ENCODE measurements at places on chromosomes 3 and 15.
A peak's percentile ranks its signal among the peaks of the same experiment; 100 is the strongest.

DNA sequence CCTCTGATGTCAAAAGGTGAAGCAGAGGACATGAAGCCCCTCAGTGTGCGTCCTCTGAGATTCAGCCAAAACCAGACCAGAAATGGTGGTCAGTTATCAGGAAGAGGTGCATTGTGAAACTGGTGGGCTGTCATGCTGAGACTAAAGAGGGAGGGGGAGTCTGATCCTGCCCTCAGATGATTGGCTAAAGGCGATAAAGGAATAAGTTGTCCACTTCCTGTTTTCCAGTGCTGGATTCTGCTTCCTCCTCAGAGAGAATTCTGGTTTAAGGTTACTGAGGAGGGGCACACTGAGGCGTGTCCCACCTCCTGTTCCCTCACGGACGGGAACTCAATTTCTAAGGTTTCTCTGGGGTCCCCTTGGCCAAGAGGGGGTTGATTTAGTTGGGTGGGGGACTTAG lies 97.0 kb upstream of the UBE3A start:
- no peak for DNase-seq
- H3K27me3 ChIP-seq = no peaks in the 10 kb centered on the region
- H3K4me3 ChIP-seq = no peak overlapping the region
- no peaks in the 10 kb centered on the region for H3K4me1 ChIP-seq
- H3K36me3 ChIP-seq = no peaks in the 10 kb centered on the region

DNA sequence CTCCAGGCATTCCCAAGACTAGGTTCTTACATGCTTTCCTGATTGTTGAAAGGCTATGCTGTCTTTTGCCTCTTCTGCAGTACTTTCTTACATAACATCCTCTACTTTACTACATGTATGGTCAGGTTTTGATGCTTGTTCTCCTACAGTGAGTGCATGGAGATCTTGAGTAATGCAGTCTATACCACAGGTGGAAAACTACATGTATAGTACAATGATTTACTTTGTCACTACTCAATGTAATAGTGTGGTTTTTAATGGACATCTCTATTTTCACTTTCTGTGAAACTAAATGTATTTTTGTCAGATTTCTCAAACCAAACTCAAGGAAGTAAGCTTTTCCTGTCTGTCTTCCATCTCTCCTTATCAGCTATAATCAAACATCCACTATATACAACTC lies 657.0 kb downstream of the TUSC7 start:
- no peak overlapping the region for H3K27ac ChIP-seq
- no peak for DNase-seq
- no peaks in the 10 kb centered on the region for H3K4me1 ChIP-seq
- no peak overlapping the region for H3K4me3 ChIP-seq
- H3K27me3 ChIP-seq = no peaks in the 10 kb centered on the region
- no peaks in the 10 kb centered on the region for H3K36me3 ChIP-seq

DNA sequence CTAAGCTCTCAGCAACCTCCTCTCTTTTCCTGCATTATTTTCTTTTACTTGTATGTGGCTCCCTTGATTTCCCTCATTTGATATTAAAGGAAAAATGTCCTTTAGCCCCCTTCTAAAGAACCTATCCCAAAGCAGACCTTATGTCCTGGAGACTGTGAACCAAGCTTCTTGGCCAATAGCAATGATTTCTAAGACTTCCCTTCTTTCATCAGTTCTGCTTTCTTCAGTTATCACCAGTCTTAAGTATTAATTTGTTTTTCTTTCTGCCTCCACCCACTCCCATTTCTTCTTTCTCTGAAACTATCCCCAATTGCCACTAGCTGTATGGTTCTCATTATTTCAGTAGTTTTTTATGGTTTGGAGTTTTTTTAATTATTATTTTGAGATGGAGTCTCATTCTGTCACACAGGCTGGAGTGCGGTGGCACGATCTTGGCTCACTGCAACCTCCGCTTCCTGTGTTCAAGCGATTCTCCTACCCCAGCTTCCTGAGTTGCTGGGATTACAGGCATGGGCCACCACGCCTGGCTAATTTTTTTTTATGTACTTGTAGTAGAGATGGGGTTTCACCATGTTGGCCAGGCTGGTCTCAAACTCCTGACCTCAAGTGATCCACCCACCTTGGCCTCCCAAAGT lies 12.1 kb downstream of the TMOD3 start:
- no peak overlapping the region for H3K27ac ChIP-seq
- H3K4me1 ChIP-seq = peaks cover 55% of the 10 kb centered on the region
- DNase-seq = no peak
- H3K36me3 ChIP-seq = peaks cover 2% of the 10 kb centered on the region
- H3K4me3 ChIP-seq = no peak overlapping the region
- no peaks in the 10 kb centered on the region for H3K27me3 ChIP-seq

GRCh38 chr3:86708893-86709292 lies 282.1 kb downstream of the VGLL3 start:
- no peaks in the 10 kb centered on the region for H3K4me1 ChIP-seq
- no peak overlapping the region for H3K27ac ChIP-seq
- no peak for DNase-seq
- no peaks in the 10 kb centered on the region for H3K36me3 ChIP-seq
- H3K4me3 ChIP-seq = no peak overlapping the region
- H3K27me3 ChIP-seq = no peaks in the 10 kb centered on the region

DNA sequence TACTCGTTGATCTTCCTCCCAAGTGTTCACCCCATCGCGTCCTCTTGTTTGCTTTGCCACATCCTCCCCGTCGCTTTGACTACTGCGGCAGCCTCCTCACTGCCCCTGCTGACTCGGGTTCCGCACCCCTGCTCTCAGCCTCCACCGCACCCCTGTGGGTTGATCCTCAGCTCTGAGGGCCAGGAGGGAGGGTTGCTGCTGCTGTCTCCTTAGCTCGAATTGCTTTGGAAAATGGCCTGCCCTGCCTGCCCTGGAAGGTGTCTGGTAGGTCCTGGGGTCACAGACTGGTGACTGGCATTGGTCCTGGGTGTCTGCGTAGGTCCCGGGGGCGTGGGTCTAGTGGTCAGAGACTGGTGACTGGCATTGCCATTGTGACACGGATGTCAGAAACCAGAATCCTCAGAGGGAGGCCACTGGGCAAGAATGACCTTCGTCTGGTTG lies 9.4 kb downstream of the MUC4 start:
- peak overlapping the region; percentile 87 for H3K27ac ChIP-seq
- H3K4me1 ChIP-seq = peaks cover 58% of the 10 kb centered on the region
- peak overlapping the region; percentile 65 for H3K4me3 ChIP-seq
- H3K27me3 ChIP-seq = peaks cover 4% of the 10 kb centered on the region
- peak; percentile 16 for DNase-seq

DNA sequence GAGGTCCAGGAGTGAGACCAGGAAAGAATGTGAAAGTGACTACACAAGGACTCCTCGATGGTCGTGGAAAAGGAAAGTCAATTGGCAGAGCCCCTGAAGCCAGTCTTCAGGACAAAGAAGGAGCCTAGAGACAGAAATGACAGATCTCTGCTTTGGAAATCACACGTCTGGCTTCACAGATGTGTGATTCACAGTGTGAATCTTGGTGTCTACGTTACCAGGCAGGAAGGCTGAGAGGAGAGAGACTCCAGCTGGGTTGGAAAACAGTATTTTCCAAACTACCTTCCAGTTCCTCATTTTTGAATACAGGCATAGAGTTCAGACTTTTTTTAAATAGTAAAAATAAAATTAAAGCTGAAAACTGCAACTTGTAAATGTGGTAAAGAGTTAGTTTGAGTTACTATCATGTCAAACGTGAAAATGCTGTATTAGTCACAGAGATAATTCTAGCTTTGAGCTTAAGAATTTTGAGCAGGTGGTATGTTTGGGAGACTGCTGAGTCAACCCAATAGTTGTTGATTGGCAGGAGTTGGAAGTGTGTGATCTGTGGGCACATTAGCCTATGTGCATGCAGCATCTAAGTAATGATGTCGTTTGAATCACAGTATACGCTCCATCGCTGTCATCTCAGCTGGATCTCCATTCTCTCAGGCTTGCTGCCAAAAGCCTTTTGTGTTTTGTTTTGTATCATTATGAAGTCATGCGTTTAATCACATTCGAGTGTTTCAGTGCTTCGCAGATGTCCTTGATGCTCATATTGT lies 6.0 kb downstream of the CCR2 start:
- peaks cover 26% of the 10 kb centered on the region for H3K36me3 ChIP-seq
- peaks cover 35% of the 10 kb centered on the region for H3K4me1 ChIP-seq
- peaks cover 79% of the 10 kb centered on the region for H3K27me3 ChIP-seq
- no peak for DNase-seq
- no peak overlapping the region for H3K4me3 ChIP-seq
- H3K27ac ChIP-seq = no peak overlapping the region

GRCh38 chr15:62781081-62781497 lies 261.5 kb upstream of the TPM1 start:
- DNase-seq = no peak
- no peak overlapping the region for H3K27ac ChIP-seq

DNA sequence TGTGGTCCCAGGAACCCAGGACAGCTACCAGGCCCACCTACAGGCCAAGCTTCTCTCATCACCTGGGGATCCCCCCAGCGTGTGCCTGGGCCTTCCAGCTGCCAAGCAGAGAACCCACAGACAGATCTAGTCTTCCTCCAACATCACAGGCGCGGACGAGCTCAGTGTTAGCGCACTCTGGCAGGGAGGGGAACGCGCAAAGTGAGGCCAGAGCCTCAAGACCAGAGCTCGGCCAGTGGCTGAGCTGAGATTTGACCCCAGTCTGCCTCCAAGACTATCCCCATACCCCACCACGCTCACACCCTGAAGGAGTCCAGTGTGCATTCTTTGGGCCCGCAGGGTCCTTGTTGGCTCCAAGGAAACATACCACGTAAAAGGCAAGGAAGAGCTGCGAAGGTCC lies 5.1 kb downstream of the MFGE8 start:
- peak overlapping the region; percentile 69 for H3K27ac ChIP-seq
- H3K4me1 ChIP-seq = peaks cover 31% of the 10 kb centered on the region
- no peak overlapping the region for H3K4me3 ChIP-seq
- DNase-seq = no peak
- peaks cover 11% of the 10 kb centered on the region for H3K36me3 ChIP-seq

GRCh38 chr3:51099794-51100535 lies 285.1 kb upstream of the MANF start:
- DNase-seq = no peak
- H3K27ac ChIP-seq = no peak overlapping the region
- peaks cover 3% of the 10 kb centered on the region for H3K4me1 ChIP-seq

DNA sequence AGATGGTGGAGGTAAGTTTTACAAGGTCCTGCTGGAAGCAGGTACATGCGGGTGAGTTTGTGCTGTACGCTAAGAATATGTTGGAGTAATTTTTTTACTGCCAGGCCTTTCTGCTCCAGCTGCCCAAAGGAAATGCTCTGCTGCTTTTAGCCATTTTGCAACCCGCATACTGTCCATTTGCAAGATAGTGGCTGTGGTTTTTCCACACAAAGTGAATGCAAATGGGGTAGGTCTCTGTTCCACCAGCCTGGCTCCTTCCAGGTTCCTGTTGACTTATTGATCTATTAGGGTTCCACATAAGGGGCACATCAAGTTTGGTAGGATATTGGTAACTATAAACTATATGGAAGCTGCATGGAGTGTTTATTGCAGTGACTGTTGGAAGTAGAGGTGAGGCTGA lies 227.1 kb downstream of the SI start:
- no peaks in the 10 kb centered on the region for H3K36me3 ChIP-seq
- no peaks in the 10 kb centered on the region for H3K27me3 ChIP-seq
- no peak overlapping the region for H3K4me3 ChIP-seq

DNA sequence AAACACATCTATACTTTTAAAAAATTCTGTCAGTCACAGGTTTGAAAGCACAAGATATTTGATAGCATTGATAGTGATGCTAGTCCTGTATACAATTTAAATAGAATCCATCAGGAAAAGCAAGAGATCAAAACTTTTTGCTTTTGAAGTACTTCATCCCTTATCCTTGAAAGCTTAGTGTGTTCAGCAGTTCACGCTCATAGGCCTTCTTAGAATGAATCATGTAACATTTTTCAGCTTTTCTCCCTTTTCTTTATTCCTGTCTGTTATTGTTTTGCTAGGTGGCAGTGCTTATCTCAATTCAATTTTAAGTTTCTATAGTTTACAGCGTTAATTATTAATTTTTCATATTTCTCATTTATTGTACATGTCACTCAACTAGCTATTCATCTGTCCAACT lies 69.1 kb downstream of the FGF7 start:
- H3K27me3 ChIP-seq = peaks cover 3% of the 10 kb centered on the region
- no peaks in the 10 kb centered on the region for H3K4me1 ChIP-seq
- H3K27ac ChIP-seq = no peak overlapping the region

GRCh38 chr3:153963012-153963411 lies 158.2 kb upstream of the ARHGEF26 start:
- no peaks in the 10 kb centered on the region for H3K4me1 ChIP-seq
- no peaks in the 10 kb centered on the region for H3K27me3 ChIP-seq
- DNase-seq = no peak
- H3K4me3 ChIP-seq = no peak overlapping the region

DNA sequence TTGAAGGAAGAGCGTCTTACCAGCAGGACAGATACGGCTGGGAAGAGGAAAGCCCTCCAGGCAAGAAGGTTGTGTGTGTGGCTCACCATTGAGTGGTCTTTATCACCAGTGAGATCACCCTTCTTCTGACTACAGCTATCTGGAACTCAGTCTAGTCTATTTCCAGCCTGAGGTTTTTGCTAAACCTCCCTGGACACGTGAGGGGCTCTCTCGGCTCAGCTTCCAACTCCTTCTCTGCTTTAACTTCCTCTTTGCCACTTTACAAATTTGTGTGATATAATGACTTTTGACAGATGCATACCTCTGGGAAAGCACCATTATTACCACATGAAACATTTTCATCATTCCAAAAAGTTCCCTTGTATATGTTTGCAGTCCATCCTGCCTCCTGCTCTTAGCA lies 15.3 kb upstream of the ROPN1 start:
- DNase-seq = no peak
- H3K27ac ChIP-seq = no peak overlapping the region
- H3K27me3 ChIP-seq = peaks cover 35% of the 10 kb centered on the region
- H3K4me3 ChIP-seq = no peak overlapping the region

- no peak overlapping the region for H3K27ac ChIP-seq
- no peaks in the 10 kb centered on the region for H3K36me3 ChIP-seq
- no peaks in the 10 kb centered on the region for H3K4me1 ChIP-seq
- DNase-seq = no peak
- H3K27me3 ChIP-seq = peaks cover 8% of the 10 kb centered on the region
These were observed 40.5 kb downstream of the RTP1 start for GRCh38 chr3:187237741-187238140.

GRCh38 chr15:25525741-25526140 lies 86.9 kb upstream of the UBE3A start:
- DNase-seq = no peak
- H3K27ac ChIP-seq = no peak overlapping the region

GRCh38 chr15:60462027-60462426 lies 16.9 kb downstream of the ICE2 start:
- no peak for DNase-seq
- H3K4me3 ChIP-seq = no peak overlapping the region
- no peak overlapping the region for H3K27ac ChIP-seq
- peaks cover 6% of the 10 kb centered on the region for H3K4me1 ChIP-seq
- no peaks in the 10 kb centered on the region for H3K27me3 ChIP-seq

GRCh38 chr15:61169275-61169903 lies 59.7 kb downstream of the RORA start:
- peaks cover 18% of the 10 kb centered on the region for H3K4me1 ChIP-seq
- peaks cover 15% of the 10 kb centered on the region for H3K27me3 ChIP-seq
- H3K4me3 ChIP-seq = peak overlapping the region; percentile 61
- no peak for DNase-seq
- H3K36me3 ChIP-seq = no peaks in the 10 kb centered on the region
- peak overlapping the region; percentile 45 for H3K27ac ChIP-seq

Data from T-helper 2 cell treated with Interferon-gamma antibody and Interleukin-4, amounts not matched to agents 5 μg/mL and 100 μg/mL, for 36 hours (primary cell).